ENCODE measurements at places on chromosomes 4 and X.

DNA sequence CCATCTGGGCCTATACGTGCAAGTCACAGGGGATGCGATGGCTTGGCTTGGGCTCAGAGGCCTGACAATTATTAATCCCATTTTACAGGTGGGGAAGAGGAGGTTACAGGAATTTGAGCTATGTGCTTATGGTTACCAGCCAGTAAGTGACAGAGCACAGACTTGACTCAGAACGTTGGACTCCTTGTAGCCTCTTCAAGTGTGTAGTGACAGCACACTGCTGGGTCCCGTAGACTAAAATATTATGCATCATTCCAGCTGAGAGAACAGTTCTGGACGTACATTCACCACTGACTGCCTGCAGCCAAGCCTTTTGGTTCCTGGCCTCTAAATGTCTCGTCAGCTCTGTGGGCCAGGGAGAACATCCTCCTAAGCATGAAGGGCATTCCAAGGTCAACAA, 314.5 kb downstream of the GPAT3 start:
- no peak for DNase-seq

DNA sequence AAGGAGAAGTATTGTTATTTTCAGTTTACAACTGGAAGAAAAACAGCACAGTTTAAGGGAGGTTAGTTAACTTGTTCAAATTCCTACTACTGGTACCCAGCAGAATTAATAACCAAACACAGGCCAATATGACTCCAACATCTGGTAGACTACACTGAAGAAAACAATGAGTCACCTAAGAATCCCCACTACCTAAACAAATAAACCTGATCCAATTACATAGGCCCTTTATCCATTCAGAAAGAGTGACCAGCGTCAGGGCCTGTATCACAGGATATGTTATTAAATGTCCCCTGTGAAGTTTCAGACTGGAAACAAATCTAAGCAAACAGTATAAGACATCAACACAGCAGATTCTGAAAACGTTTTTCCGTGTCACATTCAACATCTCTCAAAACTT, 492.5 kb upstream of the INTU start:
- no peak for DNase-seq

GRCh38 chr4:53563824-53564223, 27.5 kb downstream of the LNX1 start:
- DNase-seq: no peak

GRCh38 chr4:85398276-85398675, 76.7 kb upstream of the ARHGAP24 start:
- no peak for DNase-seq

DNA sequence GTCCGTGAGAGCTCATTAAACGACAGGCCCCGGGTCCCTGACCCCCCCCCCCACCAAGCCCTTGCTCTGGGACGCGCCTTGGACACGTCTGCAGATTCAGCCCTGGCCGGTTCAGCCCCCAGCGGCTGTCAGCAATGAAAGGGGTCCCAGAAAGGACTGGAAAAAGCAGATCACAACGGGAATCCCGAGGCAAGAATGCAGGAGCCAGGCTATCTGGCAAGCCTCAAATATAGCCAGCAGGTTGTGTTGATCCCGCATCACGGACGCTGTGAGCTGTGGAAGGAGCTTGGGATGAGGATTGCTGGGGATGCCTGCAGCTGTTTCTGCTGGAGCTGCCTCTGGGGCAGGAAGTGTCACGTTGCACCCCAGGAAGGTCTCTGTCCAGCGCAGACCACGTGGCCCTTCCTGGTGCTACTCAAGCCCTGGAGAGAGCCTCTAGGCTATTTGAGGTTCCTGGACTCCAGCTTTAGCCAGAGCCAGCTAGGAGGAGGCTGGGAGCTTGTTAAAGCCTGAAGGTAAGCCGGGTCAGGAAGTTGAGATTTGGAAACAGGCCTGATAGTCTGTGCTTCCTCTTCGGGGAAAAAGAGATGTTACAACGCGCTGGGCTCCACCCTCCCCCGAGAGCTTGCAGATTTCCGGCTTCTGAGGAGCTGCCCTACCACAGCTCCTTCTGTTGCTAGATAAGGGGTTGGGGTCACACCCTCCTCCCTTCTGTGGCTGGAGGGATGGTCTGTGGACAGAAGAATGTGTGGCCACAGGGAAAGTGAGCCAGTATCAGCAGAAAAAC, 19.3 kb upstream of the CSF2RA start:
- DNase-seq: peak; percentile 39

DNA sequence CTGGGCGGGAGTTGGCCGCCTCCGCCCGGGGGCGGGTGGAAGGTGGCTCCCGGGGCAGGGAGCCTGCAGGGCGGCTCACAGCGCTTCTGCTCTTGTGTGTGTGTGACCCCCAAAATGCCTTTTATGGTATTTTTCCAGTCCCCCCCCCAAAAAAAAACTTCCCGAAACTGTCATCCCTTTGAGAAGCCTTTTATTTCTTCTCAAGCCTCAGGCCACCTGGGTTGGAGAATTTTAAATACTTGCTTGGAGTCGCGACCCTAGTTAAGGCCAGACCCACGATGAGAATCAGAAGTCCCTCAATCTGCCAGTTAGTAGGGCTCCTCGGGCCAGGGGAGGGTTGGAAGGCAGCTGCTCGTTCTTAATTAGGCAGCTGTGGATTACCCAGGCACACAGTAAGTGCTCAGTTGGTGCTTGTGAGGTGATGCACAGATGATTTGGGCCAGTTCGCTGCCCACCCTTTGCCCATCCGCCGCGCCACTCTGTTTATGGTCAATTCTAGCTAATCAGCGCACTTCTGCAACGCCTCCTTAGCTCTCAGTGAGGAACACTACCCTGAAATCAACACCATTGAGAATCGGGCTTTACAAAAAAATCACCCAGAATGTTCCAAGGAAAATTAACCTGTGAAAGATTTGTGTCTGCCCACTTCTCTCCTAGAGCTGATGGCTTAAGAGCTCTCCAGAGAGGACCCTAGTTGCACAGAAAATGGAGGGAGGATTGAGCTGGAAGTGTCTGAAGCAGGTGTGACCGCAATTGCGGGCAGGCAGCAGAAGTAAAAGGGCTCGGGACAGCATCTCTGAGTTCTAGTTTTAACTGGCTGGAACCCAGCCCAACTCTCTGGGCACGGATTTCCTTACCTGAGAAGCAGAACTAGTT, 648 bp upstream of the SCD5 start:
- DNase-seq: no peak

GRCh38 chr4:7156761-7157488, 35.4 kb upstream of the SORCS2 start:
- no peak for DNase-seq

DNA sequence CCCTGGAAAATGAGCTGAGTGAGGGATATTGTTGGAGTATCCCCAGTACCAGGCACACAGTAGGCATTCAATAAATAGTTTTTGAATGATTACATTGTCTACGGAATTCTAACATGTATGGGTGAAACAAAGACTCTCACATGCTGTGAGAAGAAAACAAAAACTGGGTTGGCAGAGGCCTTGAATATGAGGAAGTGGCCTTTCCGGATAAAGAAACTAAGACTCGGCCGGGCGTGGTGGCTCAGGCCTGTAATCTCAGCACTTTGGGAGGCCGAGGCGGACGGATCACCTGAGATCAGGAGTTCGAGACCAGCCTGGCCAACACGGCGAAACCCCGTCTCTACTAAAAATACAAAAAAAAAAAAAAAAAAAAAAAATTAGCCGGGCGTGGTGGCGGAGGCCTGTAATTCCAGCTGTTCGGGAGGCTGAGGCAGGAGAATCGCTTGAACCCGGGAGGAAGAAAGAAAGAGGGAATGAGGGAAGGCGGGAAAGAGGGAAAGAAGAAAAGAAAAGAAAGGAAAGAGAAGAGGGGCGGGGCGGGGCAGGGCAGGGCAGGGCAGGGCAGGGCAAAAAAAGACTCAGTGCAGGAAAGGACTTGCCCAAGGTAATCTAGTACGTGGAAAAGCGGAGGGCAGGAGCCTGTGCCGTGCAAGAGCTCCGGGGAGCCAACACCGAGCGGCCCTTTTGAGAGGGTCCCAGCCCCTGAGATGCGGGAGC, 689 bp upstream of the TMA16 start:
- no peak for DNase-seq

DNA sequence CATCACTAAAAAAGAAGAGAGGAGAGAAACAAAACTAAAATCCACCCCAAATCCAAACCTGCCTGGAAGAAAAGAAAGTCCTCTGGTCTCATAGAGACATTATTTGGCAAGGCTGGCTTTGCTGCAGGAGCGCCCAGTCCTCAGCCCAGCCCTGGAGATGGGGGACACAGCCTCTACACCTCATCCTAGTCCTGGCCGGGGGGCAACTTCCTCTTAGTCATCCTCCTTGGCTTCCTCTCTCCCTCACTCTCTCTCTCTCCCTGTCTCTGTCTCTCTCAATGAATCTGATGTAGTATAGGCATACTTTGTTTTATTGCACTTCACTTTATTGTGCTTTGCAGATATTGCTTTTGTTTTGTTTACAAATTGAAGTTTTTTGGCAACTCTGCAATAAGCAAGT, 55.8 kb upstream of the MAGEB10 start:
- DNase-seq: no peak

DNA sequence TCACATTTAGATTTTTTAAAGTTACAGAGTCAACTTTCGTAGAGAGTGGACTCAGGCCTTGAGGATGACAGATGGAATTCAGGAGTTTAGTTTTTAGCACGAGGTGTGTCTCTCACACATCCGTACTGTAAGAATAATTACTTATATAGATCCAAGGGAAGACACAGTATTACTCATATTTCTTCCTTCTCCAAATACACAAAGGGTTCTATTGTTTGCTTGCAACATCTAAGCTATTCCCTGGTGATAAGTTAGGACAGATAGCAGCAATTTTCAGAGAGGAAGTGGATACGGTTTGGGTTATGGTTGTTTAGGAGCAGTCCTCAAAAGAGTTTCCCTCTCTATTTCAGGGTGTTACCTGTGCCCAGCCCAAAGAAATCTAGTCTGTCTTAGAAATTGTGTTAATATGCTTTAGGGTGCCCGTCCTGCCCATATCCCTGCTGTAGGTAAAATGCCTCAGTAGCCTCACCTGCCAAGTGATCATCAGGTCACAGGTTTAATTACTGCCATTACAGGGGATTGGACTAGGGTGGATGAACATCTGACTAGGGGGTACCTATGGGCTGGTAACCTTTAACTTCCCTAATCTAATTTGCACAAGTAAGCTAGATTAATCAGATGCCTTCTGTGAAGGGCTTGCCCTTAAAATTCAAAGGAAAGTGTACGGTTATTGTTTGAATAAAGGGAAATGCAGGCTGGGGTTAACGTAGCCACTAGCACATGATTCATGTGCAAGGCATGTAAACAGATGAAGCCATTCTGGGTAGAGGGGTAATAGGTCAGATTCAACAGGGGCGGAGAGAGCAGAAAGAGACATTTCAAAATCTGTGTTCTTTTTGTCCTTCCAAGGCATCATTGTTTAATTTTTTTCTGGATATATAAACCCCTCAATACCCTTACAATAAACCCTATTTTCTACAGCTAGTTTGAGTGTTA, 8.7 kb upstream of the PPP3CA start:
- DNase-seq: no peak

- no peak for DNase-seq
These were observed 472.4 kb downstream of the SH2D1A start for GRCh38 chrX:124818764-124819163.

DNA sequence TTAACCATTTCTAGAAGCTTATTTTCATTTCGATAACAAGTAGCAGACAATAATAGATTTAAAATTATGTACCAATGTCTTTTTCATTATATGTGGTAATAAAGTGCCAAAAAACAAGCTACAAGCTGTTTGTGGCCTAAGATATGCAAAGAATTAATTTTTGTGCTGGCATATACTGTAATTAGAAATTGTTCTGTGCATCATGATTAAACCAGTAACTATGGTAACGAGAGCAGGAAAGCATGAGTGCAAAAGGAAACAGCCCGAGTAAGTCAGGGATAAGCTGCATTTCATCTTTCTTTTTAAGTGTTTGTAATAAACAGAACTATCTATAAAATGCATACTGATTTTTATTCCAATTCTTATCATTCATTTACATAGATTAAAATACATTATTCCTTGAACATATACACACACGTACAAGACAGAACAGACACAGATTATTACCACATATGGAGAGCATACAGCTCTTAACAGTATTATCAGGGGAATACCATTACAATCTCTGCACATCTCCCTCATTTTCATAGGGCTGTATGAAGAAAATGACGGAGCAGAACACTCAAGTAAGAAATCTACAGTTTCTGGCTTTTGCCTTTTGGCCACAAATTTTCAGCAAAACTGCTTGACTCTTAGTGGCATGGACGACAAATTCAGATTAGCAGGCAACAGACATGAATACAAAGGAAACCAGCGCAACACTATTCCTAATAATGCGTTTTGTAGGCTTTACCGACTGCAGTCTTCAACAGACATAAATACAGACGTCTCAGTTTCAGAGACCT, 121.3 kb upstream of the WDR17 start:
- DNase-seq: no peak

DNA sequence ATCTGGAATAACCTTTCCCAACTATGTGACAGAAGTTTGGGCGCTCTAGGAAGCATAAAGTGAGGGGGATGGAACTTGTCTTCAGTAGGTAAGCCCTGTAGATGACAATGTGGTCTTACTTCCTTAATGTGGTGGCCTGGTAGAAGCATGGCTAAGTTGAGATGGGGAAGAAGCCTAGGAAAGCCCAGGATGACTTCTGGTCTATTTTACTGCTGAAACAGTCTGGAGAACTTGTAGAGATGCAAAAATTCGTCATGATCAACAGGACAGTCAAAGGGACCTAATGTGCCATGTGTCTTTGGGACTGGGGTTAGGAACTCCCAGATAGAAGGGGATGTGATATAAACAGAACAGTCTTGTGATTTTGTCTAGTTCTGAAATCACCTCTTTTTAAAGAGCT, 40.8 kb downstream of the CCNG2 start:
- no peak for DNase-seq

DNA sequence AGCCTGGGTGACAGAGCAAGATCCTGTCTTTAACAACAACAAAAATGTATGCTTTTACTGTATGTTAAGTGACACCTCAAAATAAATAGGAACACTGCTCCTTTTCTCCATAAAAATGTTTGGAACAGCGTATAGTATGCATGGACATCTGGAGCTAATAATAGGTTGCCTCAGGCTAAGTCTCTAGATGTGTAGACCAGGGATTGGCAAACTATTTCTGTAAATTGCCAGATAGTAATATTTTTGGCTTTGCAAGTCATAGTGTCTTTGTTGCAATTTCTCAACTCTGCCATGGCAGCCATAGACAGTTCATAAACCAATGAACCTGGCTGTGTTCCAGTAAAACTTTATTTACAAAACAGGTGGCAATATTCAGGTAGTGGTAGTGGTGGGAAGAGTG, 76.6 kb upstream of the CBLL2 start:
- no peak for DNase-seq

Measured in stimulated activated CD8-positive, alpha-beta memory T cell treated with anti-CD3 and anti-CD28 coated beads, Interleukin-7, amount 100 ng/mL, for 1 hour (primary cell).